ENCODE measurements at places on chromosomes 5 and 9.

DNA sequence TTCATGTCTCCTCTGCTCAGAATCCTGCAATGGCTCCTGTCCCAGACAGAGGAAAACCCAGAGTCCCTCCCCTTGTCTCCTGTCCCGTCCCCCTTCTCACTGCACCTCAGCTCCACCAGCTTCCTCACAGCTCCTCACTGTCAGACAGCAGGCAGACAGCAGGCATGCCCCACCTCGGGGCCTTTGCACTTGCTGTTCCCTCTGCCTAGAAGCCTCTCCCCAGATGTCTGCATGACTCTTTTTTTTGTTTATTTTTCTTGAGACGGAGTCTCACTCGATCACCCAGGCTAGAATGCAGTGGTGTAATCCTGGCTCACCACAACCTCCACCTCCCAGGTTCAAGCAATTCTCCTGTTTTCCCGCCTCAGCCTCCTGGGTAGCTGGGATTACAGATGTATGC lies 8.8 kb upstream of the SLC6A7 start:
- DNase-seq = no peak

DNA sequence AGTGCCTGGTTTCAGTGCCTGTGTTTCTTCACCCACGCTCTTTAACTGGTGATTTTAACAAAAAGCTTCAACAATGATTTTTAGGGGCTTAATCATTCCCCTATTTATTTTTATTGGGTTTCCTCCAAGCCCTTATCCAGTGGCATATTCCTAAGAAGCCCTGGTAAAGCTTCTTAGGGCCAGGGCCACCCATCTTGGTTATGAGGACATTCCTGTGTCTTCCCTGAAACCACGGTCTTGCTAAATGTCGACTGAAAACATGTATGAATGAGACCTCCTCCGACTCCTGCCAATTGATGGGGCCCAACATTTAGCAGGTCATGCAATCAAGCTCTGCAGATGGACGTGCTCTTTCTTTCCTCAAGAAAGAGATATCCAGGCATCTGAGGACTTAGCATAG lies 13.7 kb upstream of the CARTPT start:
- no peak for DNase-seq

DNA sequence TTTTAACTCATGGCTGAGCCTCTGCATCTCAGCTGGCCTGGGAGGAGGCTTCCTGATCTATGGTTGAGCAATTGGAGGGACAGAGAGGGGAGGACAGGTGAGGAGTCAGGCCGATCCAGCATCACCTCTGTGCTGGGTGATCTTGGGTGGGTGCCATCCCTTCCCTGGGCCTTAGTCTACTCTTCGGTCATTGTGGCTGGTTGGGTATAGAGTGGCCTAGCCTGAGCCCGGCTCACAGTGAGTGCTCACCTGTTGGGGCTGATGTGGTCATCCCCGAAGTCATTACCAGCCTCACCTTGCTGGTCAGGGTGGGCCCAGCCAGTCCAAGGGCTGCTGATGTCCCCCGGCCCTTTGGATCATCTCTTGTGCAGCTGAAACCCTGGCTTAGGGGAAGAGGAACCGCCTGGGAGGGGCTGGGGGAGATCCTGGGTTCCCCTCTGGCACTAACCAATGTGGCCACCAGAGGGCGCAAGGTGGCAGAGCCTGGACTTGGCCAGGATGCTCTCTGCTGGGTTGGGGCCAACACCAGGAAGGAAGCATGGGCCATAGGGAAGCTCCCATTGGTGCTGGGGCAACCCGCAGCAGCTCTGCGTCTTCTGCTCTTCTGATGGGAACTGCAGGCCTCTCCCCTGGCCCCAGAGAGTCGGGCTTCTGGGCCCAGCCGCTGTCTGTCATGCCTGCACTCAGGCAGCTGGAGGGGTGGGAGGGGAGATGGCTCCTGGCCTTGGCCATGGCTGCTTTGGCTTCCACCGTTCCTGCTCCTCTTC lies 17.3 kb upstream of the ODF2 start:
- peak; percentile 22 for DNase-seq

DNA sequence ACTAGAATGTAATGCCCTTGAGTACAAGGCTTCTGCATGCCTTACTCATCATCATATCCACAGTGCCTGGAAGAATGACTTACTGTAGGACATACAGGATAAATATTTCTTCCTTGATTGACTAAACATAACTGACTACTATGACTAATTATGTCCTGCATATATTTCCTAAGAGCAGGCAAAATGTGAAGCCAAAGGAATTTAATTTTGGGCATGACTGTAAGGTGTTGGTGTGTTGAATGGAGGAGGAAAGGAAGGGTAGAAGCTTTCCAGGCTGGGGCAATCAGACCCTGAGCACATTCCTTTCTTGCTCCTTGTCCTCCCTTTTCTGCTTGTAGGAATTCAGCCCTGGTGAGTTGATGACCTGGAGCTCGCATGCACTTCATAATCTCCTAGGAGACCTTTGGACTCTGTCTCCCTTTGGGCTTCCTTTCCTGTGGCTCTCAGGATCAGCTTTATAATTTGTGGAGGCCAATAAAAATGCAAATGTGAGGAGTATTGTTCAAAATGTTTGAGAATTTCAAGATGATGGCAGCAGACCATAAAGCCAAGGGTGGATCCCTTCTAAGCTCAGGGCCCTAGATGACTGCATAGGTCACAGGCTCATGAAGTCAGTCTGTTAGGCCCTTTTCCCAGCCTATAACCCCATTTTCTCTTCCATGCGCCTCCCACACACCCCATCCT lies 174.0 kb downstream of the HMHB1 start:
- no peak for DNase-seq

- DNase-seq = no peak
Measured at GRCh38 chr9:122096620-122097415, 3.7 kb upstream of the TTLL11 start.

DNA sequence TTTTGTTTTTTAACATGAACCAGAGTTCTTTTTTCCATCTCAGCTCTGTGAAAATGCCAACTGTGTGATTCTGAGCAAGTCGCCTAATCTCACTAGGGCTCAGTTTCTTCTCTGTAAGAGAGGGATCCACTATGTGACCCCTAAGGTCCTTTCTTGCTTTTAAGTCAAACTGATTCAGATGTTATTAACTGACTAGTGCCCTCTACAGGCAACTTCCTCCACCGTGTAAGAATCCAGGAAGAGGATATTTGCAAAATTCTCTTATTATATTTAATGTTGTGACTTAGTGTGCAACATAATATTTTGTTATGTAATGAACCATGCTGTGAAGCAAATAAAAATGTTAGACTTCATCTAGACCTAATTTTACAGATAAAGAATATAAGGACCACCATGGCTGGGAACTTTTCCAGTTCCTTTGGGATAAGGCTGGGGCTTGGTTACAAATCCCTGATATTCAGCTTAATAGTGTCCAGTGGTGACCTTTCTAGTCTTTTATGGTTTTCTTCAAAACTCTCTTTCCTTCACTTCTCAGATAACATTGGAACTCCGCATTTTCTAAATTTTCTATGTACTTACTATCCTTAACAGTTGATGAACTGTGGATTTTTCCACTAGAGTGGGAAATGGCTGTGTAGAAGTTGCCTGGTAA lies 244.7 kb downstream of the PIK3R1 start:
- no peak for DNase-seq

- DNase-seq = no peak
Measured at GRCh38 chr9:16898464-16898863, 28.0 kb upstream of the BNC2 start.

GRCh38 chr9:100020121-100020795 lies 78.5 kb downstream of the ERP44 start:
- DNase-seq = no peak

- DNase-seq = no peak
Measured at GRCh38 chr5:110333384-110333783, 393.1 kb downstream of the TMEM232 start.

DNA sequence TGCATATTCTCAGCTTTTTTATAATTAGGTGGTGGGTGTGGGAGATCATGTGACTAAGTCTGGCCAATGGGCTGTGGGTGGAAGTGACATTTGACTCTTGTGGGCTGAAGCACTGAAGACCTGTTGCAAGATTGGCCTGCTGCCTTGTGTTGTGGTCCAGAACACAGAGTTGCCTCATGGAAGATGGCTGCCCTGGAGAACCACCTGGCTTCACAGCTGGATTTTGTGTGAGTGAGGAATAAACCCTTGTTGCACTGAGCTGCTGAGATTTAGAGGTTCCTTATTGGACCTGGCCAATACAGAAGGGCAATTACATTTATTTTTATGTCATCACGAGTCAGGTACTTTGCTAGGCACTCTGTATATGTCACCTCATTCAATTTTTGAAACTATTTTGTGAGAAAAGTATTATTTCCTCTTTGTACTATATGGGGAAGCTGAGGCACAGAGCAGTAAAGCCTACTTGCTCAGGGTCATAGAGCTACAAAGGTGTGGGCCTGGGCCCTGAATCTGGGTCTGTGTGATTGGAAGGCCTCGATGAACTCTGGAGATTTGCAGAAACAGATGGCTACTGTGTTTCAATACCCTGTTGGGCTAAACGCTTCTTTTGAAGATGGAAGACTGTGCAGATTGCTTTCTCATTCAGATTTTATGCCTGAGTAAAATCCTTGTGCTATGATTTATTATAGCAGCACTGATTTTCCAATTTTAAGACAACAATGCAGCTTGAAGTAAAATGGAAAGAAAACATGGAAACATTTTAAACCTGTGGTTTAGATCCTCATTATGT lies 71.2 kb upstream of the TBC1D2 start:
- DNase-seq = no peak

- no peak for DNase-seq
Measured at GRCh38 chr9:13575558-13575957, 296.1 kb upstream of the MPDZ start.

GRCh38 chr9:74645007-74645639 lies 148.0 kb downstream of the RORB start:
- no peak for DNase-seq

DNA sequence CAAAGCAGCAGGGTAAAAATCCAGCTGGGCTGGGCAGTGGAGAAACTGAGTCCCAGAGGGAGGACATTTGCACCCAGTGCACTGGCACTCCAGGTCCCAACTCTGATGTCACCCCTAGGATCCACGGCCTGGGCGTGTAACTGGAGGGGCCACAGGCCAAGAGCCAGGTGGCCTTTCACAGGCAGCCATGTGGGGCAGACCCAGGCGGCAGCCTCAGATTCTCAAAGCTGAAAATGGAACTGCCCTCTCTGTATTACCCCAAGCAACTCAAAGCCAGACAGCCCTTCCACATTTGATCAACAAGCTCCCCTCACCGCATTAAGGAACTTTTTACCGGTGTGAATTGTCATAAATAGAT lies 46.7 kb downstream of the RASGEF1C start:
- no peak for DNase-seq

GRCh38 chr5:16616536-16617273 lies at the start of gene RETREG1:
Gene RETREG1, minus strand, starts transcription at chr5:16616997. Its CDS starts 26 bp downstream, at chr5:16616971.
- peak; percentile 18 for DNase-seq

- no peak for DNase-seq
Measured at GRCh38 chr9:79080536-79080935, 491.2 kb upstream of the TLE4 start.

GRCh38 chr5:56467176-56467717 lies 234.1 kb upstream of the ANKRD55 start:
- DNase-seq = no peak

GRCh38 chr5:51202161-51202560 lies 181.1 kb upstream of the ISL1 start:
- no peak for DNase-seq

- DNase-seq = no peak
Measured at GRCh38 chr9:121358751-121359150, 11.3 kb downstream of the STOM start.

DNA sequence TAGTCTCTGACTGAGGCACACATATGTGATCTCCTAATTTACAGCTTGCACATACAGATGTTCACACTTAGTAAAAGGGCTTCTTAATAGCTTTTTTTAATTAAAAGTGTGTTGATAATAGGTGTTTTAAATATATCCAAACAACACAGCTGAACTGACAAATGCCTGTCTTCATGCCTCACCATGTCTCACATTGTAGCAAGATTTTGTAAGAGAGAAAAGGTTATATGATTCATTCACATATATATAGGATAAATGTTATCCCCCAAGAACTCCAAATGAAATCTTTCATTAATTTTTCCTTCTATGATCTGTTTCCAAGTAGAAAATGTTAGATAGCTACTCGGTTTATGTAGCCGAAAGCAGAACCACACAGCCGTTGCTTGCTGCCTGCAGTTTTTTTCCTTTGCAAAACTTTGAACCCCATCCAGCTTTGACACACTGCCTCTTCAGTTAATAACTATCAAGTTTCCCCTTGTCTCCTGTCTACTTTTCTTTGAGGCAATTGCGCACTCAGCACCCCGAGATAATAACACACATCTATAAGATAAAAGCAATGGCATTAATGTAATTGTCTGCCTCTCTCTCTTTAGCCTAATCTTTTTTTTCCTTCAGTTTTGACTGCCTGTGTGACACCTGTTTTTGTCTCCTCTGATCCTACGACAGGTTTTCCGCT lies 299.2 kb downstream of the BNC2 start:
- peak; percentile 76 for DNase-seq

GRCh38 chr9:7318920-7319319 lies 480.7 kb downstream of the DMAC1 start:
- DNase-seq = no peak

- DNase-seq = no peak
Measured at GRCh38 chr9:134053401-134053871, 14.4 kb downstream of the BRD3 start.

DNA sequence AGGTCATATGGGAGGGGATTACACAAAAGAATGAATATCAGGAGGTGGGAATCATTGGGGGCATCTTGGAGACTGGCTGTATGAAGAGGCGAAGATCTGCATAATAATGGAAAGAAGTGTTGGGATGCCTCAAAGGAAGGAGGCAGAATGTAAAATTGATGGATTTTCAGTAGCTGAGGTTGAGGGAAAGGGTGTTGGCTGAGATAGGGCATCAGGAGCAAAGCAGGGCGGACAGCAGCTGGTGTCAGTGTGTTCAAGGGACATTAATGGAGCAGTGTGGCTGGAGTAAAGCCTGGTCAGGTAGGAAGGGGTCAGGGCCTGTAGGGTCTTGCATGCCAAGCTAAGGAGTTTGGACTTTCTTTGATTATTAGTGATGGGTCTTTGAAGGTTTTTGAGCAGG lies 65.2 kb upstream of the TNFAIP8 start:
- no peak for DNase-seq

- DNase-seq = no peak
Measured at GRCh38 chr9:97919217-97919813, 3.0 kb downstream of the TRMO start.

- DNase-seq = no peak
Measured at GRCh38 chr9:118457171-118458000, 753.2 kb downstream of the TLR4 start.

DNA sequence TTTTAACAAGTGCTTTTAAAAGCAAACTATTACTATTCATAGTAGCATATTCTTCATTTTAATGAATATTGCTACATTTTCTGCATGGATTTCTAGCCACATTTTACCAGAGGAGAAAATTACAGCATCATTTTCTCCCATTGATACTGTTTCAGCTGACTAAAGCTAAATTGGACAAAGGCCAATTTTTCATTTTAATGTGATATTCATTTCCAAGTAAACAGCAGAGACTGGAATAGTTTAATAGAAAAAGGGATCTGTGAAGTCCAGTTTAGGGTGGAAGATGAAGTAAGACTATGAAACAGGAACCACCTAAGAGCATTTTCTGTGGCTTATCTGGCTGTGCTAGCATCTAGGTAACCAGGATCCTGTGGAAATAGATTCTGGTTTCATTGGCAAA lies 128.1 kb downstream of the GIN1 start:
- no peak for DNase-seq

All from NCI-H2227 treated with DMSO at 0.1 percent for 48 hours (cell line).